ENCODE measurements at places on chromosomes 2 and 18.

GRCh38 chr18:79538635-79539034 is 141.0 kb upstream of the CTDP1 start:
- no peak for DNase-seq

GRCh38 chr2:135208016-135208415 is 155.9 kb downstream of the RAB3GAP1 start:
- no peak for DNase-seq

DNA sequence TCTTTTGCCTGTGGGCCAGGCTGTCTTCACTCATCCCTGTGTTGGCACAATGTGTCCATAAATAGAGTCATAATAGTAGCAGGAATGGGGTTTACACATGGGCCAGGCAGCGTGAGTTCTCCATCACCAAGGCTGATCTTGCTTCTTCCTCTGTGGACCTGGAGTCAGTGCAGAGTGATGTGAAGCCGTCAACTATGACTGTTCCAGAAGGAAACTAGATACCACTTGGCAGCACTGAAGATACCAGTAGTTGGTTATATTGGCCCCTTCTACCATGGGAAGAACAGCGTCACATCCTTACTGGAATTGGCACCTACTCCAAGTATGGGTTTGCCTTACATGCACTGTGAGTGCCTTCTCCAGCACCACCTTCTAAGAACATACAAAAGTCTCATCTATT is 30.2 kb downstream of the COPS8 start:
- DNase-seq: no peak

GRCh38 chr2:138829326-138829919 is 49.2 kb upstream of the NXPH2 start:
- DNase-seq: peak; percentile 21

GRCh38 chr18:48994044-48994651 is 43.4 kb upstream of the SMAD7 start:
- no peak for DNase-seq

DNA sequence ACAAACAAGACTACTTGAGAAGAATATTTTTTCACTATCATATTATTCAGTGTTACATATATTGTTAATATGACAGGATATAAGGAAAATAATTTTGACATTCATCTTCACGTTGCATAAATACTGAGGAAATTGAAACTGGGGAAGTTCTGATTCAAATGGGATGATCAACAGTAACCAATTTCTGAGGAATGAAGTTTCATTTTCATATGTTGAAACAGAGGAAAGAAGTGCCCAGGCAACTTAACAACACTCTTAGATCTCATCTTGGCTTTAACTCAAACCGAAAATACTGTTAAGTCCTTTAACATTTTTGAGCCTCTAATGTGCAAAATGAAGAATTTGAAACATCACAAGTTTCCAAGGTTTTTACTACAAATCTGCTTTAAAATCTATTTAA is 612.2 kb upstream of the VRK2 start:
- DNase-seq: no peak

GRCh38 chr2:42106257-42106816 is 58.5 kb downstream of the PKDCC start:
- DNase-seq: no peak

- DNase-seq: no peak
Measured at GRCh38 chr2:241091201-241091600, 10.9 kb downstream of the MTERF4 start.

DNA sequence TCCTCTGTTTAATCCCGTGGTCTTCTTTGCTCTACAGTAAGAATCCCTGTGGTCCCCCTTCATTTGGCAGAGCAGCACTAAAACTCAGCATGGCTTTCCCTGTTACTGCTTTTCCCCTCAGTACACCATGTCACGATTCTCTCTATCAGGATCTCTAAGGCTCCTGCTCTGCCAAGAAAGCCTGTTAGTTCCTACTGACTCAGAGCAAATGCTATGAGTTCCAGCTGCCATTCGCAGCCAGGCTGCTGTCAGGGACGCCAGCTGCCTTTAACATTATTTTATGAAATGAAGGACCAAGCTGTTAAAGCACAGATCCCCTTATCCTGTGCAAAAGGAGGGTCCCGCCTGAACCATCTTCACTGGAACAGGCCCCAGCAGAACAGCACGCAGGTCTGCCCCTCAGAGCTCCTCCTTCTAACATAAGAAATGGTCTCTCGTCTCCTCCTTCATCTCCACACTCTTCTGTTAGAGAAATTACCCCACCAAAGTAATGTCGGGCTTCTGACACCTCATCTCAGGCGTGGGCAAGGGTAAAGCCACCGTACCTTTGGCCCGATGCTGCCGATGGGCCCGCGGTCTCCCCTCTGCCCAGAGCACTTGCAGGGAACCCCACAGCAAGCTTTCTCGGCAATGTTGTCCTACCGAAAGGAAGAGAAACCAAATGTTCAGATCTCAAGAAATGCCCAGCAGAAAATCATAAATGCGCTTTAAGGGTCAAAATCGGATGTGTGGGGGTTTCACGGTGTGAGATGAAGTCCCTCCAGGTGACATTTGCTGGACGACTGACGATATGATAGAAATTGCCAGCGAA is 52.6 kb downstream of the COL6A3 start:
- no peak for DNase-seq

GRCh38 chr2:85834466-85834865 is 54.3 kb downstream of the ST3GAL5 start:
- DNase-seq: no peak

DNA sequence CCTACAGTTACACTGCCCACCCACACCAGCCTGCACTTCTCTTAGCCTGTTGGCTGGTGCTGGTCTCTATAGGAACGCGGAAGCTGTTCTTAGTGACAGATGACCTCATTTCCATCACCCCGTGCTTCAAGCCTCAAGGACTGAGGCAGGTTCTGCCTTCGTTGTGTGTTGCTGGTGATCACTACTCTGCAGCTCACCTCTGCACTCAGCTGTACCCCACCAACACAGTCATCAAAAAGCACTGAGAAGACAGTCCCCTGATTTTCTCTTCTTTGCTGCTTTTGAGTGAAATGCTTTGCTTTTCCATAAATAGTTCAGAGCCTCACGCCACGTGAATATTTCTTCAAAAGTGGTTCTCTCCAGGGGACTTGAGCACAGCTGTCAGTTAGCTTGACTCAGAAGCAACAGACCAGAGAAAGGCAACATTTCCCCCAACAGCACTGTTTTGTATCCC is 225.7 kb upstream of the CCDC150 start:
- no peak for DNase-seq

GRCh38 chr2:101983928-101984327 is 7.8 kb upstream of the IL1R2 start:
- no peak for DNase-seq

DNA sequence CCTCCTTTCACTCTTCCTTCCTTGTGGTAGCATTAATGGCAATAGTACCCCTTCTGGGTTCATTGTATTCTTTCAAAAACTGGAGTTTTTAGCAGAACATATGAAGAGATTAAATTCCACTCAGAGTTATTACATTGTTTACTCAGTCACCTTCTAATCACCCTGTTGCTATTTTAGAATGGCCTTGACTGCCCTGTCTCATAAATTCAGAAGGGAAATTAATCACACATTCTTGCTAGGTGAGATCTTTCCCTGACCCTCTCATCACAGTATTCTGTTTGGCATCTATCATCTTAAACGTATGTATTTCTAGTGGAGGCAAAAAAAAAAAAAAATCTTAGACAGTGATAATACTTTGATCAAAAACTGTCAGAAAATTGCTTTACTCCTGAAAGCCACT is 760.4 kb downstream of the ADCYAP1 start:
- DNase-seq: no peak

DNA sequence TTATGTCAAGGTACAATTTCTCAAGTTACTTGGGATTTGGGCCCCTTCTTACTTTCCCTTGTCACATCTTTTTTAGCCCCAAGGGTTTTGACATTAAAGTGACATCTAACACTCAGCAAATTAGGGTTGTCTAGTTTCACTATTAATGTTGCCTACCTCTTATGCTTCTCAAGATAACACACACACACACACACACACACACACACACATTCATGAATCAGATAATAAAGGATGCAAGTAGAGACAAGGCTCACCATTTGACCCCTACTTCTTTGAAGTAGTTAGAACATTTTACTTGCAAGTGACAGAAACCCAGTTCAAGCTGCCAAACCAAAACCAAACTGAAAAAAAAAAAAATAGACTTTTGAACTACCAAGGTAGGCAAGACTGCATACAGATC is 138.8 kb downstream of the TRIB2 start:
- peak; percentile 37 for DNase-seq

DNA sequence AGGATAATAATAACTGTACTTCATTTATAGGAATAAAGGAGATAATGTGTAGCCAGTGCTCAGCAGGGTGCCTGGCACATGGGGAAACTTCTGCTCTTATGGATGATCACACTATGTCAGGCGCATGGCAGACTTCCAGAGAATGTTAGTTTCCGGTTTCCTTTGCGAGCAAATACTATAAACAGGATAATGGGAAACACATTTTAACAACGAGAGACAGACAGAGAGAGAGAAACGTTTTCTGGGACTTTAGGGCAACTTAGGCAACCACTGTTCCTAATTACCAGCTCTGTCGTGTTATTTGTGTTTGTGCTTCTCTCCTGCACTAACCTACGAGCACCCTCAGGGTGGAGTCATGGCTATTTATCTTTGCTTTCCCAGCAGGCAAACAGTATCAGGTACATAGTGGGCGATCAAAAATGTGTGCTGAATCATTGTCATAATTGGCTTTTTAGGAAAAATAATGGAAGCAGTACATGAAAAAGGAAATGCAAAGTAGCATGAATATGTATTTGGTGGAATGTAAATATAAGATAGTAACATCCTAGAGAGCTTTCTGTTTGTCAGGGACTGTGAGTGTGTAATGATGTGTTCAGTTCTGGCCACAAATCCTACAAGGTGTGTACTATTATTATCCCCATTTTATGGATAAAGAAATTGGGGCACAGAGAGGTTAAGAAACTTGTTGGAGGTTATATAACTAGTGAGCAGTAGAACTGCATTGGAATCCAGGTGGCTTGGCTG is 36.8 kb upstream of the IGFBP2 start:
- DNase-seq: no peak

DNA sequence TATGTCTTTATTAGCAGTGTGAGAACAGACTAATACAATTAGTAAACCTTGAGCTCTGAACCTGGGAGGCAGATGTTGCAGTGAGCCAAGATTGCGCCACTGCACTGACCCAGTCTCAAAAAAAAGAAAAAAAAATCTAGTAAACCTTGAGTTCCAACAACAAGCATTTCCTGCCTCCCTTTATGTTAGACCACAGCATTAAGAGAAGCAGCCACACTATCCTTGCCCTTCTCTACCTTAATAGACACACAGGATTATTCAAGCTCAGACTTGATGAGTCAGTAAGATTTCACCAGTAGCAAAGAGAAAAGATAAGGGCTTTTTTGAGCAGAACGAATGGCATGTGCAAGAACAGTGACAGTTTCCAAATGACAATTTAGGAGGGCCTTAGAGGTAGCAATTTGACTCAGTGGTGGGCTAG is 18.0 kb upstream of the GLS start:
- no peak for DNase-seq

DNA sequence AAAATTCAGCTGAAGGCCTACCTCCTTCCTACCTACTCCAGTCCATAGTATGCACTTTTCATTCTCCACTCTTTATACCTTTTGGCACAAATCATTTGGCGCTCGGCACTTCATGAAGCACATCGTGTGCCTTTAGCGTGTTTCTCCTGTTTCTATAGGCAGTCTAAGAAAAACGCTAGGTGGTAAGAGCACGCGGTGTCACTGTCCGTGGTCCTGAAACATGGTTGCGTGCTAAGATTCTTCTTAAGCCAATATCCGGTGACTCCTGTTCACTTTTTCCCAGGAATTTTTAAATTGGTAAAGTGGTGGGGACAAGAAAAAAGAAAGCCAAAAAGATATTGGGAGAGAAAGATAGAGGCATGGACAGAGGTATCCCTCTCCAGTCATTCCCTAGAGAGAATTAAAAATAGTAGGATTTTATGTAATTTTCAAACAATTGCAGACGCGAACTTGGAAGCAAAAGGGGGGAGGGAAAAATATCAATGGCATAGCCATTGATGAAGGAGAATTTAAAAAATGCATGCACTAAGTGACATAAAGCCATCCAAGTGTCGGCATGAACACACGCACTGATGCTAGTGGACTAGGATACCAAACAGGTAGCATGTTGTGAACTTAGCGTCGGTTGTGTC is 1.4 kb upstream of the CTNNA2 start:
- DNase-seq: no peak

GRCh38 chr18:22223254-22223964 is 54.0 kb downstream of the GATA6 start:
- DNase-seq: no peak

- DNase-seq: no peak
Measured at GRCh38 chr2:25592766-25593292, 80.5 kb downstream of the DTNB start.

GRCh38 chr2:60840880-60841279 is 40.5 kb upstream of the REL start:
- peak; percentile 49 for DNase-seq

DNA sequence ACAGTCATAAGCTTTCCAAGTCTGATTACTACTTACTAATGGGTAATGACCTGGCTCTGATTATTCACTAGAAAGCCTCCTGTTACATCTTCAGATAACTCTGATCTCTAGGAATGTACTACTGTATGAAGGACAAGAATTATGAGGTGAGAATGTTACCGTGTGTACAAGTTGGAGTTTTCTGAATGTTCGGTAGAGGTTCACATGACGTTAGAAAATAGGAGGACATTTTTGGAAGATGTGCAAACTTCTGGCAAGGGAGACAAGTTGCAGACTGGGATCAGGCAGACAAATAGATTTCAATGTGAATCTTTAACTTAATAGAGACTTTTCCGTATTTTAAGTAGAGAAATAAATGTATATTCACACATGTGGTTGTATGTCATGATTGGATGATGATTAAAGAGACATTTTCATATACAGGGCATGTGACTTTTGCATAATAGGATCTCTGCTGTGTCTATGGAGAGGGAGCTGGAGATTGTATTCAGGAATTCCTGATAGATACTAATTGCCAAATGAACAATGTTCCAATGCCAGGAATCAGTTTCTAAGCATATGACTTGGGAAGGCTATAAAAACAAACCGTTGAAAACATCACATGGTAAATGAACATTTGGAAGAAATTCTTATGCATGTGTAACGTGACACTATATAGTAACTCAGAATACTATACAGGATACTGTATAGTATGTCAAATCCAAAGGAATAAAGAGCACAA is 1695.8 kb upstream of the PIK3C3 start:
- DNase-seq: no peak

- no peak for DNase-seq
Measured at GRCh38 chr18:23835091-23835490, 145.8 kb downstream of the LAMA3 start.

DNA sequence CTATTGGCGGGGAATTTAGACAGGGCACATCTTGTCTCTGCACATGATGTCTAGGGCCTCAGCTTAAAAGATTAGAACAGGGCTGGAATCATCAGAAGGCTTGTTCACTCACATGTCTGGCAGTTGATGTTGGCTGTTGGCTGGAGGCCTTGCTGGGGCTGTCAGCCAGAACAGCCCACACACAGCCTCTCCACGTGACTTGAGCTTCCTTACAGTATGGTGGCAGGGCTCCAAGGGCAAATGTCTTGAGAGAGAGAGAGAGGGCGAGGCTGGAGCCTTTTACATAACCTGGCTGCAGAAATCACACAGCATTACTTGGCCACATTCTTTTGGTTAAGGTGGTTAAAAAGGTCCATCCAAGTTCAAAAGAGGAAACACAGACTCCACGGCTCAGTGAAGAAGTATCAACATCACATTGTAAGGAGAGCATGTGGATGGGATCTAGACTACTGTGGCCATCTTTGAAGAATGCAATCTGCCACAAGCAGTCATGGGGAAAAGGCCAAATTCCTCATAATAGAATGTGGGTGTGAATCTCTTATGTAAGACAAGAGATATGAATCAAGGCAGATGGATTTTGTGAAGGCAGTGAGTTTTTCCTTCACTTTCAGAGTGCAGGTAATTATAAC is 30.4 kb downstream of the SRSF7 start:
- no peak for DNase-seq

GRCh38 chr2:79554899-79555298 is 42.0 kb downstream of the CTNNA2 start:
- no peak for DNase-seq

All from CD4-positive, alpha-beta T cell treated with Interferon alpha-2 for 1 hour (primary cell).